ENCODE measurements at places on chromosomes 3 and 15. TPM values are rescaled to one million over a fixed set of nuclear protein-coding genes. Genes with fewer than 3 reads are reported as not detected.
A peak's percentile ranks its signal among the peaks of the same experiment; 100 is the strongest.

TLR9 gene
- not detected for total RNA-seq

DNA sequence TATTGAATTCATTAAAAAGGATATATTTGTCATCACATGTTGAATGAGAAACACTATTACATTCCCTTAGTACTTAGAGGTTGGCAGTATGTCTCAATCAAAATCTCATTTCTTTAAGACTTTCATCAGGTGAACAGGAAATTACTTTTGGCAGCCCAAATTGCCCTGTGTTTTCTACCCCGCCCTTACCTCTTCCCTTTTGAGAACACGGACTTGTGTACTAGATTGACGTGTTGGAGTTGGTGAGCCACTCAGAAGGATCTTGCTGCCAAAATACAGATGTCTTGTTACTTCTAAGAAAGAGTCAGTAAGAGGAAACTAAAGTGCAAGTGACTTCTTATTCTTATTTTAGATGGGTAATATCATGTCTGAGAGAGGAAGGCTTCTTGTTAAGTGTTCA, 386.9 kb downstream of the FEZF2 start:
- H3K4me3 ChIP-seq, result no peak overlapping the region
- H3K27me3 ChIP-seq, result no peaks in the 10 kb centered on the region
- no peak overlapping the region for H3K27ac ChIP-seq
- DNase-seq, result no peak
- H3K36me3 ChIP-seq, result no peaks in the 10 kb centered on the region
- H3K4me1 ChIP-seq, result no peaks in the 10 kb centered on the region

- no peak overlapping the region for H3K27ac ChIP-seq
- H3K4me1 ChIP-seq, result no peaks in the 10 kb centered on the region
- H3K36me3 ChIP-seq, result no peaks in the 10 kb centered on the region
- no peaks in the 10 kb centered on the region for H3K27me3 ChIP-seq
Observed at GRCh38 chr3:20666091-20666490, 480.1 kb upstream of the SGO1 start.

KBTBD13 gene
- total RNA-seq, result not detected

GRCh38 chr3:157672061-157672460, 168.8 kb upstream of the VEPH1 start:
- no peaks in the 10 kb centered on the region for H3K27me3 ChIP-seq
- no peaks in the 10 kb centered on the region for H3K4me1 ChIP-seq
- no peaks in the 10 kb centered on the region for H3K36me3 ChIP-seq
- no peak overlapping the region for H3K4me3 ChIP-seq

GRCh38 chr15:70152070-70152480, 54.4 kb upstream of the TLE3 start:
- H3K4me1 ChIP-seq, result peaks cover 33% of the 10 kb centered on the region
- no peak overlapping the region for H3K4me3 ChIP-seq
- H3K36me3 ChIP-seq, result no peaks in the 10 kb centered on the region

C3orf62 gene
- 4.5 TPM for total RNA-seq

THSD4 gene
- total RNA-seq, result 7.0 TPM

GRCh38 chr3:100082714-100083113, 31.6 kb downstream of the FILIP1L start:
- H3K27me3 ChIP-seq, result no peaks in the 10 kb centered on the region
- H3K36me3 ChIP-seq, result no peaks in the 10 kb centered on the region
- H3K27ac ChIP-seq, result peak overlapping the region; percentile 72
- DNase-seq, result no peak
- no peak overlapping the region for H3K4me3 ChIP-seq

DNA sequence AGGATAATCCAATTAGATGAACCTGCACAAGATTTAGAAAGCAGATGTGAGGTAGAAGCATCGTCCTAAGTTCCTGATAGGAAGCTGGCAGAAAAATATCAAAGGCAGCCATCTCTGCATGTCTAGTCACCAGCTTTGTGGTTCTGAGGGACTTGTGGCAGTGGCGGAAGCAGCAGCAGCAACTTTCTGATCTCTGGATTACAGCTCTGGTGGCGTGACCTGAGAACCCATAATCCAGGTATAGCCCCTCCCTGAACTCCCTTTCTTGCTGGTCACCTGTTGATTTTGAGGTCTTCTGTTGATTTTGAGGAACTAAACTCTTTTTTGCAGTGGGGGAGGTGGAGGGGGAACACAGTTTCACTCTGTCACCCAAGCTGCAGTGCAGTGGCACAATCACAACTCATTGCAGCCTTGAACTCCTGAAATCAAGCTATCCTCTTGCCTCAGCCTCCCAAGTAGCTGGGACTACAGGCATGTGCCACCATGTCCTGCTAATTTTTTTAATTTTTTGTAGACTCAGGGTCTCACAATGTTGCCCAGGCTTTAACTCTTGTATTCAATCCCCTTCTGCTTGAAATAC, 7.9 kb downstream of the FSIP1 start:
- H3K27ac ChIP-seq, result no peak overlapping the region
- DNase-seq, result no peak
- H3K4me1 ChIP-seq, result no peaks in the 10 kb centered on the region
- no peak overlapping the region for H3K4me3 ChIP-seq
- H3K36me3 ChIP-seq, result no peaks in the 10 kb centered on the region

CASR gene
- total RNA-seq, result 0.37 TPM

- DNase-seq, result no peak
- peaks cover 94% of the 10 kb centered on the region for H3K27me3 ChIP-seq
- H3K36me3 ChIP-seq, result no peaks in the 10 kb centered on the region
- no peak overlapping the region for H3K27ac ChIP-seq
Observed at GRCh38 chr3:128486681-128487537, 6.1 kb downstream of the GATA2 start.

GRCh38 chr3:101646726-101647125, 30.2 kb downstream of the ZBTB11 start:
- no peak overlapping the region for H3K27ac ChIP-seq
- no peak for DNase-seq
- H3K4me1 ChIP-seq, result peaks cover 4% of the 10 kb centered on the region

LAMB2 gene
- total RNA-seq, result 396 TPM

GRCh38 chr3:29255854-29256696, 24.8 kb upstream of the RBMS3 start:
- H3K4me3 ChIP-seq, result no peak overlapping the region
- no peak overlapping the region for H3K27ac ChIP-seq
- H3K27me3 ChIP-seq, result no peaks in the 10 kb centered on the region
- DNase-seq, result no peak

DNA sequence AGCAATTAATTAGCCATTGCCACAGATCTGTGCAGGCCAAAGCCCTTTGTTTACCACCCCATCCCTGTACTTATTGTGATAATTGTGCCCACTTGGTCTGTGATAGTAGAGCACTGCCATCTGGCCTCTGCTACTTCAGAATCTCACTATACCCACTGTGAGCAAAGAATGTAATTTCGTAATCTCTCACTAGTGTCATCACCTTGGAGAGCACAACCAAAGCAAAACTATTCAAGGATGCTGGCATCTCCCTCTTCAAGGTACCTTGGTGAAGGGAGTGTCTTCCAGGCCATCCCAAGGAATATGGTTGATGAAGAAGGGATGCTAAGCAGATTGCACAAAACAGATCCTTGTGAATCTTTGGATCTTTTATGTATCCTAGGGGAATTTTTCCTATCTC, 34.7 kb upstream of the NOX5 start:
- DNase-seq, result no peak
- H3K4me3 ChIP-seq, result no peak overlapping the region
- no peaks in the 10 kb centered on the region for H3K27me3 ChIP-seq
- H3K4me1 ChIP-seq, result peaks cover 8% of the 10 kb centered on the region
- H3K36me3 ChIP-seq, result no peaks in the 10 kb centered on the region

- H3K4me1 ChIP-seq, result no peaks in the 10 kb centered on the region
- H3K4me3 ChIP-seq, result no peak overlapping the region
- DNase-seq, result no peak
- no peaks in the 10 kb centered on the region for H3K36me3 ChIP-seq
- peaks cover 37% of the 10 kb centered on the region for H3K27me3 ChIP-seq
- no peak overlapping the region for H3K27ac ChIP-seq
Observed at GRCh38 chr15:79294075-79294474, 11.6 kb downstream of the ANKRD34C start.

DNA sequence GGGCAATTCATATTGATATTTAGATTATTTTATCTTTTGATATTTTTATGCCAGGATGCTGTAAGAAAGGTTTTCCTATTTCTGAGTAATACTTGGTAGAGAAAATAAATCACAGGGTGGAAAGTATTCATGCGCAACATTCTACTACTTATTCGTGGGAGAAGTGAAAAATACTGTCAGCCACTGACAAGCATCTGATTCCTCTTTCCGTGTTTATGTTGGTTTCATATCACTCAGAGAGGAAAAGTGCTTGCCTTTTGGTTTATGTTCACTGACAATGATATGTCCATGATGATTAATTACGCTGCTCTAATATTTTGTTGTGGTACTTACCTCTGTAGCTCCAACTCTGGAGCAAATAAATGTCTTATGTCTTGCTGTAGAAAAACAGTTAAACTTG, 429.4 kb downstream of the EDEM1 start:
- DNase-seq, result no peak
- H3K4me3 ChIP-seq, result no peak overlapping the region

DNA sequence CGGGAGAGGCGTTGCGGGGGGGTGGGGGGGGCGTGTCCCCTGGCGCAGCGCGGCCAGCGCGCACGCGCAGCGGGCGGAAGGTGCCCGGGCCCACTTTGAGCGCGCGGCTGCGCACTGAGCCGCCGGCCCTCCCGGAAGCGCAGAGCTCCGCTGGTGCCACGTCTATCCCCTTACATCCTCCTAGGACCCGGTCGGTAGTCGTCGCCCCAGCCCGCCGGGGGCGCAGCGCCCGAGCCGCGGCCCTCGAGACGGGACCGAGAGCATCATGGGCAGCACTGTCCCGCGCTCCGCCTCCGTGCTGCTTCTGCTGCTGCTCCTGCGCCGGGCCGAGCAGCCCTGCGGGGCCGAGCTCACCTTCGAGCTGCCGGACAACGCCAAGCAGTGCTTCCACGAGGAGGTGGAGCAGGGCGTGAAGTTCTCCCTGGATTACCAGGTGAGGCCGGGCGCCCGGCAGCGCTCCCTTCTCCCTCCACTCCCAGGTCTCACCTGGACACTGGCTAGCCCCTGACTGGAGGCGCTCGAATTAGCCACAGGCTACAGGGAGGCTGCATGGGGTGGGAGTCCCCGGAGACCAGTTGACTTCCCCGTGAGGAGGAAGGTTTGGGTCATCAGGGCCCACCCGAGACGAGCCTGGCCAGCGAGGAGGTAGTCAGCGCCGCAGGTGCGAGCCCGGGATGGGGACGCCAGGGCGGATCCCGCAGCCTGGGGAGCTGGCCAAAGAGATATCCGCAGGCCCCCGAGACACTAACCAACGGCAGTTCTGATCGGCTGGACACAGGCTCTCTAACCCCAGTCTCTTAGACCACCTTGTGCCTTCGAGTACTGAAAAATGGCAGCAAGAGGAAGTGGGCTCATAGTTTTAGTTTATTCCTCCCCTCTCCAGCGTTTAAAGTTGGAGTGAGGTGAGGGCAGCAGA, at the start of gene TMED3:
TMED3 (plus strand) TSS at position 128 of the 916 bp plus-strand sequence; CDS start at position 266, 138 bp downstream.
- peak; percentile 94 for DNase-seq
- peak within 1 kb of the TSS; percentile 90 for H3K4me3 ChIP-seq
- H3K36me3 ChIP-seq, result no peaks in the 10 kb centered on the region

KIF9 gene
- total RNA-seq, result 4.2 TPM

- H3K27ac ChIP-seq, result no peak overlapping the region
- H3K4me1 ChIP-seq, result peaks cover 5% of the 10 kb centered on the region
- H3K36me3 ChIP-seq, result no peaks in the 10 kb centered on the region
Observed at GRCh38 chr3:30188713-30189112, 417.7 kb upstream of the TGFBR2 start.

DNA sequence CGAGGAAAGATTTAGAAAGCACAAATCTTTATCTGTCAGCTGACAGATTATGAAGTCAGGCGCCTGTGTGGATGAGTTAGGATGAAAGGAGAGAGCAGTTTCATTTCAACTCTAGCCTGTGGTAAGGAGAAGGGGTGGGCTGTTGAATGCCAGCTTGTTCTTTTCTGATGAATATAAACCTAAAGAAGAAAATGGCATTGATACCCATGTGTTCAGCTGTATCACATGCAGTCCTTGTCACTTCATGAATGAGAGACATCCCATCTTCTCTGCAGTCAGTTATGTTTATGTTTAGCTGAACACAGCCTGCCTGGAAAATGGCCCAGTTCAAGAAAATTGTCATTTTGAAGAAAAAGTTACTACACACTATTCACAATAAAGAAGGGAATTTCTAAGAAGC, 345.7 kb upstream of the RBMS3 start:
- H3K4me1 ChIP-seq, result no peaks in the 10 kb centered on the region
- H3K27me3 ChIP-seq, result no peaks in the 10 kb centered on the region
- no peak for DNase-seq
- H3K4me3 ChIP-seq, result no peak overlapping the region

STOML1 gene
- 14.2 TPM for total RNA-seq

DNA sequence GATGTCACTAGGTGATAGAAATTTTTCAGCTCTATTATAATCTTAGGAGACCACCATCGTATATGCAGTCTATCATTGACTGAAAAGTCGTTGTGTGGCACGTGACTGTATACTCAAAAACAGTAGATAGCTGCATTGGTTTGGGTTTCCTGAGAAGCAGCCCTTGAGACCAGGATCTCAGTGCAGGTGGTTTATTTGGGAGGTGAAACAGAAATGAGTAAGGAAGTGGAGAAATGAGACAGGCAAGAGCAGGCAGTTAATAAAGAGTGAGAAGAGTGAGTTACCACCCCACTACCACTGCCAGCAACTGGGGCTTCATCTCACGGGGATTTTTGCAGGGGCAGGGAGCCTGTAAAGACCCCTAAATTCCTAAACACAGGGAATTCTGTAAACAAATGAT, 221.0 kb downstream of the SHQ1 start:
- no peak overlapping the region for H3K4me3 ChIP-seq
- H3K4me1 ChIP-seq, result no peaks in the 10 kb centered on the region
- H3K27me3 ChIP-seq, result no peaks in the 10 kb centered on the region
- DNase-seq, result no peak

PLCH1 gene
- 5.8 TPM for total RNA-seq

- no peaks in the 10 kb centered on the region for H3K4me1 ChIP-seq
- H3K27ac ChIP-seq, result no peak overlapping the region
- H3K4me3 ChIP-seq, result no peak overlapping the region
- no peak for DNase-seq
- H3K36me3 ChIP-seq, result no peaks in the 10 kb centered on the region
- no peaks in the 10 kb centered on the region for H3K27me3 ChIP-seq
Observed at GRCh38 chr15:82851981-82852511, 42.6 kb downstream of the WHAMM start.

SH2D7 gene
- not detected for total RNA-seq

FEZF2 gene
- not detected for total RNA-seq

DNA sequence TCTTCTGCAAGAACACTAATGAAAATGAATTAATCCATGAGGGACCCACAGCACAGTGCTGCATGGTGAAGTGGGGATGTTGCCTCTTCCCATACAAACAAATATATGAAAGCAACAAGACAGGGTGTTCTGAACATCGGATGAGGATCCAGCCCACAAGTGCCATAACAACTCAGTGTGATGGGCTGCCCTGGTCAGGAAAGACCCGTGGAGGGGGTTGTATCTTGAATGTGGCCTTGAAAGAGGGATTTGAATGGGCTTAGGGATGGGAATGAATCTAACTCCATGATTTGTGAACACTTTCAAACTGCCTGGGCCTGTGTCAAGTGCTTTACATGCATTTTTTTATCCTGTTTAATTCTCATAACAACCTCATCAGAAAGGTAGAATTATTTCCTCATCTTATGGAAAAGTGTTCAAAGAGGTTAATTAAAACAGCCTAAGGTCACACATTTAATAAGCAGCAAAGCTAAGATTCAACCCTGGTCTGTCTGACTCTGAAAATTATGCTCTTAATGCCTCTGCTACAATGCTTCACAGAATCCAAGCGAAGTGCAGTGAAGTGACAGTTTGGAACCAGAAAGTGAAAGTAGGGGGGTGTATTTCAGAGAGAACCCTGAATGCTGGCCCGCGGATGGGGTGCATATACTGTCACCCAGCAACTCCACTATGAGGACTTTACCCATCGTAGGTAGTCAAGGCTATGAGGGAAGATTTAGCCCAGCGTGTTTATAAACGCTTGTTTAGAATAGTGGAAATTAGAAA, 65.6 kb upstream of the HEG1 start:
- peaks cover 19% of the 10 kb centered on the region for H3K4me1 ChIP-seq
- H3K27ac ChIP-seq, result no peak overlapping the region
- no peak overlapping the region for H3K4me3 ChIP-seq
- no peaks in the 10 kb centered on the region for H3K27me3 ChIP-seq
- no peaks in the 10 kb centered on the region for H3K36me3 ChIP-seq
- no peak for DNase-seq

All from hepatocyte (in vitro differentiated cells).